HL-60 (cell line): ENCODE measurements at places on chromosomes 3 and 15.
A peak's percentile ranks its signal among the peaks of the same experiment; 100 is the strongest.

- no peak for DNase-seq
These were observed 530.5 kb downstream of the FHIT start for GRCh38 chr3:60720736-60721135.

- no peak for DNase-seq
These were observed 27.5 kb upstream of the DENND4A start for GRCh38 chr15:65819563-65819960.

DNA sequence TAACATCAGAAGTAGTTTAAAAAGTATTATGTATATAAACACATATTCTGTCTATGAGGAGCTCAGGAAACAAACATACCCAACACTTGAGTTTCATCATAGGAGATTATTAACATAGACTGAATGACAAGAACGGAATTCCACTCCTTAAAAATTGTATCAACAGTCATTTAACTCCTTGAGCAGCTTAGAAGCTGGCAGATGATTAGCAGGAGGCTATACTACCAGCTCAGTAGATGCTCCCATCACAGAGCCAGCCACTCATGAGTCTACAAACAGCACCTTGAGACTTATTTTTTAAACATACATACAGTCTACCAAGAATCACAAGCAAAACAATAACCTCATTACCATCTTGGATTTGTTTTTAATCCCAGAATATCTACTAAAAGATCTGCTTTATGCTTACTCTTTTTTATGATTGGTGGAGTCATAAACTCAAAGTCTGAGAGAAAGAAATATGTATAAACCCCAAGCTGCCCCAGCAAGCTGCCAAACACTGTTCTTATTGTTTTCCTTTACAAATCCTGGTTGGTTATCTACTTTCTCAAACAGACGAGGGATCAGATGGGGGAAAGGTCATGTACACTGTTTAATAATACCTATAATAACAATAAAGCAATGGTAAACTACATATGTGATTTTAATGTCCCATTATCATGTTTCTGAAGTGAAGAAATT, 59.5 kb downstream of the CBLB start:
- no peak for DNase-seq

- DNase-seq, result no peak
These were observed 145.3 kb downstream of the DNAJB8 start for GRCh38 chr3:128321418-128321817.

DNA sequence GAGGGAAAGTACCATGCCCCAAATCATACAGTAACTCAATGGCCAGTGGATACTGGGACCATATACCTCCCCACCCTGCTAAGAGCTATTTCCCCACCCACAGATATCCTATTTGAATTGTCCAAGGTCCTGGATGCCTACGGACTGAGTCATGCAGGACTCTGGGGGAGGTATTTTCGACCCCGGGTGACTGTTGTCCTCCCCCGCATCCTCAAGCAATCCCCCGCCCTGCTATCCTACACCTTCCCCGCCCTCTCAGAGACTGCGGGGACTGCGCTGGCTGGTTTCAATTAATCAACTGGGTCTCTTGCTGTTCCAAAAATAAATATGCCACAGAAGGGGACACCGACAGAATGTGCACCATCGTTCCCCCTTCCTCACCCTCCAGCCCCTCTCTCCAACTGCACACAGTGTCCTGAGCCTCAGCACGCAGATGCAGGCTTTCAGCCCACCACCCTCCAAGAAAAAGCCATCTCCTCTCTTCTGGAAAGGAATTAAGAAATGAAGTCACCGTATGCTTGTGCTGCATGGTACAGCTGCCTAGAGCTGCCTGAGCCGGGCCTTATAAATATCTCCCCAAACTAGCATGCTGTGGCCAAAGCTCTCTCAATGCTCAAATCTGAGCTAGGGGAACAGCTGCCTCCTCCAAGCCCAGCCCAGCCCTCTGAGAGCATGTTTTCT, 8.1 kb downstream of the CAV3 start:
- DNase-seq, result no peak

- DNase-seq, result no peak
These were observed 1057.0 kb downstream of the IGSF11 start for GRCh38 chr3:117977504-117978228.

GRCh38 chr15:79826800-79827199, 70.0 kb downstream of the MTHFS start:
- no peak for DNase-seq

GRCh38 chr15:87577336-87577735, 679.2 kb downstream of the NTRK3 start:
- DNase-seq, result no peak

- DNase-seq, result no peak
These were observed 36.7 kb downstream of the RASGRF1 start for GRCh38 chr15:79053894-79054293.

- peak; percentile 49 for DNase-seq
These were observed 80.1 kb downstream of the SETD2 start for GRCh38 chr3:47083786-47084185.

GRCh38 chr3:163548015-163548414, 1530.3 kb downstream of the SI start:
- DNase-seq, result no peak

DNA sequence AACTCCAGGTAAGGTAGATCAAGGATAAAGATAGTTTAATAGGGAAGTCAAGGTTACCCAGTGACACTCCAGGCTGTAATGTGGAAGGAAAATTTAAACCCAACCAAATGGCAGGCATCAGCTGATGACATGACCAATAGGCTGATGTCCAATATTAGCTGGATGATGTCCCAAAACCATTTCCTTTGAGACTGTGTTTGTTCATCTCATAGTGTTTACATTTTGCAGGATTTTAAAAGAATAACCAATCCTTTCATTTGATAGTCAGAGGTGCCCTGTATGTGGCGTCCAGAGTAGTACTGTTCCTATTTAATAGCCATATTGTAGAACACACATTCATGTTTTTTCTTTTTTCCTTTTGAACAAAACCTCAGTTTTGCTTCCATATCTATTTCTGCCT, 23.3 kb upstream of the TMEM158 start:
- DNase-seq, result no peak

GRCh38 chr3:51355891-51356578, 29.1 kb upstream of the MANF start:
- DNase-seq, result no peak

- no peak for DNase-seq
These were observed 1602.1 kb downstream of the SI start for GRCh38 chr3:163476179-163476578.

DNA sequence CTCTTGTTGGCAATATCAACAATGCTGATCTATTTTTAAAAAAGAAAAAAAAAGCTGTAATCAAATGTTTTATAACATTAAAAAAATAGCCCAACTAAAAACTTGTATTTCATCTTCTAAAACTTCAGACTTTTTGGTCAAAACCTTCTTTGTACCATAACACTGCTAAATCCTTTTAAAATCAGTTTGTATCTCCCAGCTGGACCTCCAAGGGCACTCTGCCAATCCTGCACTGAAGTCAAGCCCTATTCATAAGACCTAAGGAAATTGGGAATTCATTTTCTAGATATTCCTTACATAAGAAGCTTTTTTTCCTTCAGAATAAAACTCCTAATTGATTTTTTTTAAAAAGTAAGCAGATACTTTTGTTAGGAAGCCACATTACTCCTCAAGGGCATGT, 38.2 kb upstream of the HCLS1 start:
- DNase-seq, result no peak

GRCh38 chr3:157285966-157286365, 126.0 kb upstream of the CCNL1 start:
- no peak for DNase-seq

DNA sequence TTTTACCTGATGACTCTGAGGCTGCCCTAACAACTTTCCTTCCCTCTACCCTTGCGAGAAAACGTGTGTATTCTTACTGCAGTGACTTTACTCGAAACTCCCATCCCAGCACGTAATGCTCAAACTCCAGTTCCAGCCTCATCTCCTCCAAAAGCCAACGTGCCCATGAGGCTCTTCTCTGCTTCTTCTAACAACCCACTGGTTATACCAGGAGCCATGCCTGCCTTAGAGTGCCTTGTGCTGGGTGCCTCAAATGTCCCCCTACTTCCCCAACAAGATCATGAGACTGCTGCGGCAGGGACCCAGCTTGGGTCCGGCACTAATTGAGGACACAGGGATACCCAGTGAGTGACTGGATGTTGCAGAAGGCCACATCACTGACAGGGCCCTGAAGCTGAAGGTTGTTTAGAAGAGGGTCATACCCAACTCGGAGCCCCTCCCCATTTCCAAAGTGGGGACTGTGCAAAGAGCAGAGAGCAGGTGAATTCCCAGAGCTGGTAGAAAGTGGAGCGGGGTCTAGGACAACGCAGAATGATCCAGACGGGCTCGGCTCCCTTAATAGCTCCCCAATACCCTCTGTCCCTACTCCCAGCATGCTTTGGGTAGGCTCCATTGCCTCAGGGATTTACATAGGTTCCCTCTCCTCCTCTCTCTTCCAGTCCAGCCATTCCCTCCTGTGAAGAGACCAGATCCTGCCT, 71.4 kb downstream of the BDH1 start:
- DNase-seq, result no peak

GRCh38 chr3:89375451-89375850, 268.0 kb downstream of the EPHA3 start:
- DNase-seq, result no peak
